ENCODE measurements at places on chromosomes 7 and 10.

- no peak for DNase-seq
Observed at GRCh38 chr10:70985824-70986622, 97.7 kb upstream of the PCBD1 start.

GRCh38 chr10:50846753-50847152 lies 38.7 kb downstream of the A1CF start:
- DNase-seq, result no peak

GRCh38 chr10:70592746-70593512 lies 9.6 kb downstream of the PRF1 start:
- DNase-seq, result no peak

DNA sequence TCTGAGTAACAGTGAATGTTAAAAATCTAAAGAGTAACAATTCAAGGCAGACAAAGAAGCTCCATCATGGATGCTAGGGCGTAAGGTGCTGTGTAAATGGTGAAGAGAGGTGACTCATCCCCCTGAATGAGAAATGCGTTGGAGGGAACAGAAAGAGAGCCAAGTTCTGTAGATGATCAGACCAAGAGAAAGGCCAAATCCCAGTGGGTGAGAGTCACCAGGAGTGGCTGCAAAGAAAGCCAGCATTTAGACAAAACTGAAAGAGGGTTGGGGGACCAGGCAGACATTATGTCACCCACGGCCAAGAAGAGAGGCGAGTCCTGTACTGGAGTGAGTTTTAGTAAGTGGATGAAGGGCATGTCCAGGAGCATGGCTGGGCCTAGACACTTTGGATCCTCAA lies 153.1 kb downstream of the TRIL start:
- DNase-seq, result no peak

DNA sequence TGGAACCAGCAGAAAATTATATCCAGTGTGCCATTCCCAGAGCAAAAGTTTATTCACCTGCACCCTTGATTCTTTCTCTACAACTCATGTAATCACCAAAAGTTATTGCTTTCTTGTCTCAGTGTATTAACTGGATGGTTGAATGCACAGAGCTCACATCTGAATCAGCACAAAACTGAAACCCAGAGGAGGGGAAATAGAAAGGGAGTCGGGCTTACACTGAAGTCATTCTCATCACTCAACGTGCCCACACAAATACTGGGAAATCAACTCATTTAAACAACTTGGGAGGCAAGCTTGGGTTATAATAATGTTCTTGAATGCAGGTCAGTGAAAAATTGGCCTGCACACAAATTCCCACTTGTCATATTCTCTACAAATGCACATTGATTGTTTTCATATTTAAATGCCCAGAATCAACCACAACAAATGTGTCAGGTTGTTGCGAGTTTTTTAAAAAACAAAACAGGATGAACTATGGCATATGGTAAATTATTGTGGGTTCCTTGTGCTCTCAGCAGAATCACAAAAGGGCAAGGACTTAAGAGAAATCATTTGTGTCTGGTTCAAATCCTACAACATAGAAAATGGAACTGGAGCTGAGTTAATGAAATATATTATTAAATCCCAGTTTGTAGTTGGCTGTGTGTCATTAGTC lies 125.9 kb upstream of the NOBOX start:
- DNase-seq, result no peak

DNA sequence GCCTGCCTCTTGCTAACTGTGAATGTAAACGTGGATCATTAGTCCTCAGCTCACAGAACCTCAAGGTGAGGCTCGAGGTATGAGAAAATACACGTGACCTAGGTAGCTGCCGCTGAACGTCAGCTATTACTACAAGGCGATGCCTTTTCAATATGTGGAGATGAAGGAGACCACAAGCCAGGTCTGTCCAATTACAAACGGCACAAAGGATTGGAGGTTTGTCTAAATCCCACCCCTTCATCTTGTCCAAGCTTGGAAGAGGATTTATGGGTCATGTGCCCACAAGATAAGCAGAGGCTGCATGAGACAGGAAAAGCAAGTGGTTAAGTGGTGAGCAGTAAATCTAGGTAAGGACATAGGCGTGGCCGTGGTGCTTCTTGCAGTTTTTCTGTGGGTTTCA lies 3.4 kb downstream of the H2BK1 start:
- DNase-seq, result no peak

GRCh38 chr7:101245147-101245668 lies 327 bp upstream of the FIS1 start:
- peak; percentile 95 for DNase-seq
